ENCODE measurements at places on chromosomes 4 and X.

DNA sequence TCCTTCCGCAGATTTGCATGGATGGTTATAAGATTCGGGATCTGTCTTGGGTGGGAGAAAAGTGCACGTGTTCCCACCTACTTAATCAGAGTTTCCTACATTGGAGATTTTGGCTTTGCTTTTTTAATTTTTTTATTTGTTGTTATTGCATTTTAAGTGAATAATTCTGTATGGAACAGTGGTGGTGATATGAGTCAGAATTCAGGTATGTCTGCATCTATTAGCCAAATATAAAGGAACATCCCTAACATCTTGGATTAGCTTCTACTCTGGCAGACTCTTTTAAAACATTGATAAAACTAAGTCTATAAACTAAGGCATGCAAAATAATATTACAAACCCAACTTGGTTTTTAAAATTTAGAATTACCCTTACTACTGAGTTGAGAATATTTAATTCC is 659.8 kb upstream of the EPHA5 start:
- DNase-seq: no peak

DNA sequence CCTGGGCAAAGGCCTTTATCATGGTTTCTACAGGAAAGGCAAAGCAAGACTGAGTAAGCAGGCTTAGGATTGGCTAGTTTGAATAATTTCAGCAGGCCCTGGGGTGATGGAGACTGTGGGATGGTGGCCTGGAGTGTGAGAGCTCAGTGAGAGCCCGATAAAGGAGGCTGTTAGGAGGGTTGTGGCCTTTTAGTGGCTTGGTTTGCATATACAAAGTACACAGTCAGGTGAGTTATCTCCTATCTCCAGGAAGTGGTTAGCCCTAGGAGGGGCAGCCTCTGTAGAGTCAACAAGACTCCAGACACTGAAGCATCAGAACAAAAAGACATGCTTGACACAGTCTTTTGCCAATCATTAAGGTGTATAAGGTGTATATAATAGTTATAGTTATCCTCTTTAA is 157.2 kb downstream of the CFAP299 start:
- DNase-seq: peak; percentile 27

GRCh38 chrX:81120258-81120935 is 81.3 kb downstream of the HMGN5 start:
- DNase-seq: no peak

- DNase-seq: no peak
These were observed 2.2 kb downstream of the RNF150 start for GRCh38 chr4:141130947-141131605.

- DNase-seq: no peak
These were observed 54.7 kb downstream of the SMARCAD1 start for GRCh38 chr4:94262163-94263016.

DNA sequence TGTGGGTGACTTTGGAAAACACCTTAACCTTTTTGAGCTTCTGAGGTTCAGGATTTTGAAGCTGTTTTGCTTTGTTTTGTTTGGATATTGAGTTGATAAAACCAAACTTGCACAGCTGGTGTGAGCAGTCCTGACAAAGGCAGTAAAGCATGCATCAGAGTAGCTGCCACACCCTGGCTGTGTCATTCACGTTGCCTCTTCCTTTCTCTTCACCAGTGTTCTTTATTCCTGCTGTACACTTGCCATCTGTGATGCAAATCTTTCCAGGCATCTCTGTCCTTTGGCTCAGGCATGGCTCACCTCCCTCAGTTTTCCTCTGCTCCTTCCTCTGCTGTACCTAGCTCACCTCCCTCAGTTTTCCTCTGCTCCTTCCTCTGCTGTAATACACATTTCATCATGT is 1850.2 kb upstream of the AGA start:
- DNase-seq: no peak

GRCh38 chr4:175827516-175827915 is 15.5 kb upstream of the GPM6A start:
- DNase-seq: no peak
